ENCODE measurements at places on chromosomes 7 and 10.

- no peak for DNase-seq
Observed at GRCh38 chr7:52085610-52086009, 769.0 kb upstream of the COBL start.

GRCh38 chr10:58857251-58857805 is 319.1 kb upstream of the PHYHIPL start:
- DNase-seq = no peak

GRCh38 chr10:118307859-118308258 is 34.3 kb downstream of the FAM204A start:
- DNase-seq = no peak

DNA sequence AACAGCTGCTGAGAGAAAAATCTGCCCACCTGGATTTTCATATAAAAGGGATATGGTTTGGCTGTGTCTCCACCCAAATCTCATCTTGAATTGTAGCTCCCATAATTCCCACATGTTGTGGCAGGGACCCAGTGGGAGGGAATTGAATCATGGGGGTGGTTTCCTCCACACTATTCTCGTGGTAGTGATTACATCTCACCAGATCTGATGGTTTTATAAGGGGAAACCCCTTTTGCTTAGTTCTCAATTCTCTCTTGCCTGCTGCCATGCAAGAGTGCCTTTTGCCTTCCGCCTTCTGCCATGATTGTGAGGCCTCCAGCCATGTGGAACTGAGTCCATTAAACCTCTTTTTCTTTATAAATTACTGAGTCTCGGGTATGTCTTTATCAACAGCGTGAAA is 20.8 kb upstream of the MKI67 start:
- no peak for DNase-seq

DNA sequence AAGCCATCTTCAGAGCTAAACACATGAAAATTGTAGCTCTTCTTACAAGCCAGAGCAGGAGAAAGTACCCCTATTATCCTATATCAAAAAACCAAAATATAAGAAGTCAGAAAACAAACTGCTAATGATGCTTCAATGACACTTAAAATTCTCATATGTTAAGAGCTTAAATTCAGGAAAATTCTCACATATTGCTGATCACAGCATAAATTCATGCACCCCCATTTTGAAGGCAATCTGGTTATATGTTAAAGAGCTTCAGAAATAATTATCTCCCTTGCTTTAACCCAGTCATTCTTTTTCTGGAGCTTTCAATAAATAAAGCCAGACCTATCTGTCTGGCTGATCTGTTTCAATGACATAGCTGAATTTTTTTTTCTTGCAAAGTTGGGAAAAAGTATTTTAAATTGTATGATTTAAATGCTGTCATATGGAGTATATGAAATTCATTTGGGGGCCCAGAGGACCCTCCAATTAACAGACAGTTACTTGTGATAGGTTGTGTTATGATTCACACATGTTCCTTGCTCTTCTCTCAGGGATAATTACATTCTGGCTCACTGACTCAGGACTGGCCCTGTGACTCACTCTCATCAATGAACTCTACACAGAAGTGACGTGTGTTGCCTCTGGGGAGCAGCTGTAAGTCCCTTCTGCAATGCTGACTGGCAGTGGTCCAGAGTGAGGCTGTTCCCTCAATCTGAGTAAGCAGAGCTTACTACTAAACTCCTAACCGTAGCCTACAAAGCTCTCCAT is 85.2 kb downstream of the HGF start:
- DNase-seq = peak; percentile 63

All from SK-N-SH (cell line).